ENCODE measurements at places on chromosomes 2 and 18.

DNA sequence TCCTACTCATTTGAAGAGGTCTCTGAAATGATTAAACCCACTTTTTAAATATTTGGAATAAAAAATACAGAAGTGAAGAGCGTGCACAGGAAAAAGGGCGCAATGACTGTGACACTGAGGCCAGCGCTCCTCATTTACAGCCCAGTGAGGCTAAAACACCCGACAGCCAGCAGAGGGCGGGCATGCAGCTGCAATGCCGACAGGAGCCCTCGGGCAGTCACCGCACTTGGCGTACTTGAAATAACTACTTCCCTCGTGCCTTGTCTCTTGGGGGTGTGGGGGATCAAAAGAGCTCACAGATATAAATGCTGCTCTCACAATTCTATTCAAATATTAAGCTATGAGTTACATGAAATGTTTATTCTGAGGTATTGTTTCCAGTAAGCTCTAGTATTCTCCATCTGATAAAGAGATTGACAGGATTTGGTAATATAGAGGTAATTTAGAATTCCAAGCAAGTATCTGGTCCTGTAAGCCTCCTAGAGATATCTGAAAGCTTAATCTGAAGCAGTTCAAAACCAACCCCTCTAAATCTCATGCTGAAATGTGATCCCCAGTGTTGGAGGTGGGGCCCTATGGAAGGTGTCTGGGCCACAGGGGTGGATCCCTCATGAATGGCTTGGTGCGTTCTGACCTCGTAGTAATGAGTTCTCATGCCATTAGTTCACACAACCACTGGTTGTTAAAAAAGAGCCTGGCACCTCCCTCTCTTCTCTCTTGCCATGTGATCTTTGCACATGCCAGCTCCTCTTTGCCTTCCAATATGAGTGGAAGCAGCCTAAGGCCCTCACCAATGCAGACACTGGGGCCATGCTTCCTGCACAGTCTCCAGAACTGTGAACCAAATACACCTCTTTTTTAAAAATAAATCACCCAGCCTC, 93.6 kb downstream of the ZAP70 start:
- DNase-seq, result peak; percentile 83

DNA sequence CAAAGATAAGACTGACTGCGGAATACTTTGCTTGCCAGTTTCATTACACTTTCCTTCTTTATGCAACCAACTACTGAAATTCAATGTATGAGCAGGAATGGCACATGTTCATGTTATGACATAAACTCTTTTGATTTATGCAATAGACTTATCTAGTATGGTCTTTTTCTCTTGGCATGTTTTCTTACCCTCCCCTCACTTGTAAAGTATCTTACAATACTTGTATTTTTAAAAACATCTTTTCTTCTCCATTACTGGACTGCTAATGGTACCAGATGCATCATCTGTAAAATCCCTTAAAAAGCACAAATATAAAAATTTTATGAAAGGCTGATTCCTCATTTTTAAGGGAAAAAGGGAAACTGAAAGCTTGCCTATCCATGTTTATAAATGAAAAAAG, 373.8 kb downstream of the ZEB2 start:
- DNase-seq, result peak; percentile 39

GRCh38 chr2:23757686-23758433, 169.1 kb downstream of the ATAD2B start:
- peak; percentile 81 for DNase-seq

GRCh38 chr2:48545244-48545643, 15.3 kb downstream of the STON1 start:
- no peak for DNase-seq

GRCh38 chr2:36952748-36953197, 13.6 kb downstream of the STRN start:
- no peak for DNase-seq

DNA sequence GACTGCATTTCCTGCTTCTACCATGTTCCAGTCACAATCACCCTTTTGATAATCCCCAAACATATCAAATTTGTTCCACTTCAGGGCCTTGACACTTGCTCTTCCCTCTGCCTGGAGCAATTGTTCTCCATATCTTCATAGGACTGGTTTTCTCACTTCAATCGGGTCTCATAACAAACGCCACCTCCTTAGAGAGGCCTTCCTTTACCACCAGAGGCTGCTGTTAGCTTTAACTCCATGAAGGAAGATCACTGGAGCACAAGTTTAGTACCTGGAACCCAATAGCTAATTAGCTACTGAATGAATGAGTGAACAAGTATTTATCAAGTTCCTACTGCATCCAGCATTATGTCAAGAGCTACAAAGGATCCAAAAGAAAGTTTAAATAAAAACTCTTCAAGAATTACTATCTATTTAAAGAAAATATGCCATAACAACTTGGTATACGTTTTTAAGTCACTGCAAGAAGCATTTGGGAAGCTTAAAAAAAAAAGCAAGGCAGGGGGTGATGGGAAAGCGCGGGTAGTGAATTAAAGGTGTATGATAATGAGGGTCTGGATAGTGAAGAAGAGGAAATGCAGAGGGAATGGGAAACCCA, 58.8 kb downstream of the BAZ2B start:
- peak; percentile 28 for DNase-seq

GRCh38 chr18:53560546-53560945, 663.9 kb downstream of the MBD2 start:
- DNase-seq, result no peak

- no peak for DNase-seq
Measured at GRCh38 chr18:76572518-76573247, 77.6 kb upstream of the ZNF516 start.

GRCh38 chr18:54734059-54734458, 94.2 kb upstream of the RAB27B start:
- DNase-seq, result no peak

GRCh38 chr18:27860701-27861107, 316.2 kb downstream of the CDH2 start:
- peak; percentile 36 for DNase-seq

- no peak for DNase-seq
Measured at GRCh38 chr2:7661502-7661901, 744.3 kb downstream of the RNF144A start.

DNA sequence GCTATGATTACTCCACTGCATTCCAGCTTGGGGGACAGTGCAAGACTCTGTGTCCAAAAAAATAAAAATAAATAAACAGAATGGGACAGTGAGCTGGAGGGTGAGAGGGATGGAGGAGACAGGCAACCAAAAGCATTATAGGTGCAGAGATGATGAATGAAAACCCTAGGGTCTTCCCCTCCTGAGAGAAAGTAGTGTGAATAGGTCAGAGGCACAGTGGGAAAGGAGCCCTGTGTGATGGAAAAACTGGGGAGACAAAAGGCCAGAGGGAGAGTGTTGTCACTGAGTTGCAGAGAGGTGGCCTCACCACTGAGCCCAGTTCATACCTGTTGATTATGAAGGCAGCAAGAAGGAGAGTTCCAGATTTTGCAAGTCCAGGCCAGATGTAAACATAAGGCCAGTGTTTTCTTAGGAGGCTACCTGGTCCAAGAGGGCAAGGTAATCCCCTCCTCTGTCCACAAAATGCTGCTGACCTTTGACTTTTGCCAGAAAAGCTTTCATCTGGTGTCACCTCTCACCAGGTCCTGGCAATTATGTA, 17.6 kb upstream of the AGFG1 start:
- no peak for DNase-seq

GRCh38 chr2:222733846-222734702, 62.6 kb downstream of the MOGAT1 start:
- DNase-seq, result peak; percentile 67

- DNase-seq, result no peak
Measured at GRCh38 chr2:107742460-107743027, 84.1 kb upstream of the RGPD4 start.

DNA sequence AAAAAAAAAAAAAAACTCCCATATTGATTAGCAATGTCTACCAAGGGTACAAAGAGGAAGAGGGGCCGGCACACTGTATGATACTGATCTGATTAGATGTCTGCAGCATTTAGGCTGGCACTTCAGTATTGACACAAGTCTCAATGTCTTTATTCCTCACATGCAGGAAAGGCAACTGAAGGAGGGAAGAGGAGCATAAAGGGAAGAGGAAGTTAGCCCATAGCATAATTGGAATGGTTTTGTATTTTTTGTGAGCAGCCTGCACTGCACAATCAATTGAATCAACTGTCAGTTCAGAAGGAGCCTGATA, 79.0 kb downstream of the DNER start:
- DNase-seq, result no peak

DNA sequence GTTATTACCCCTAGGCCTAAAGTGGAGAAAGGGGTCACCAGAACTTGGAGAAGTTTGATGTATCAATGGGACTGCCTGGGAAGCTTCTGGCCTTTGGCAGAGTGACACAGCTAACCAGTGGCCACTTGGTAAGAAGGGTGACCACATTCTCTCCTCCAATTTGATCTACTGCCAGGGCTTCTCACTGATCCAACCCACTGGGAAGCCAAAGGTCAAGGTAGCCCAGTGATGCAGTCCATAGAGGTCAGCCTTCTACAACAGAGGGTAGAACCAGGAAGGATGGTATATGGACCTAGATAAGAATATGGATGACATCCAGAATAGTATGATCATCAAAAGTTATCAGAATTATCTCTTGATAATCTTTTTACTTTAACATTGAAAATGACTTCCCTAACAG, 493.6 kb downstream of the NYAP2 start:
- no peak for DNase-seq

GRCh38 chr2:27809761-27810241, 38.3 kb downstream of the MRPL33 start:
- no peak for DNase-seq

Data from cardiac muscle cell (in vitro differentiated cells and primary cell).